ENCODE measurements at places on chromosomes 6 and 20.

DNA sequence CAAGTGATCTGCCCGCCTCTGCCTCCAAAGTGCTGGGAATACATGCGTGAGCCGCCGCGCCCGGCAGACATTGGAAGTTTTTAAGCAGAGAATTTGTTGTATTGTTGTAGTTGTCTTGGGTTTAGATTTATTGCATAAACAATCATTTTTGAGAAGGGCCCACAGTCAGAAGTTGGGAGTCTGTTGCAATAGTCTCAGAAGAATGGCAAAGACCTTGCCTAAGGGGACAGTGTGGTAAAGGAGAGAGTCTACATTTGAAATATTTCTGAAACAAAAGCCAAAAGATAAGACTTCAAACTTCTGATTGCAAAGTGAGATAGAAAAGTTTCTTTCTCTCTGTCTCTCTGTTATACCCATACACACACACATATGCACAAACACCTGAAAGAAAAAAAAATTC, 22.5 kb downstream of the HFE start:
- no peak for DNase-seq

DNA sequence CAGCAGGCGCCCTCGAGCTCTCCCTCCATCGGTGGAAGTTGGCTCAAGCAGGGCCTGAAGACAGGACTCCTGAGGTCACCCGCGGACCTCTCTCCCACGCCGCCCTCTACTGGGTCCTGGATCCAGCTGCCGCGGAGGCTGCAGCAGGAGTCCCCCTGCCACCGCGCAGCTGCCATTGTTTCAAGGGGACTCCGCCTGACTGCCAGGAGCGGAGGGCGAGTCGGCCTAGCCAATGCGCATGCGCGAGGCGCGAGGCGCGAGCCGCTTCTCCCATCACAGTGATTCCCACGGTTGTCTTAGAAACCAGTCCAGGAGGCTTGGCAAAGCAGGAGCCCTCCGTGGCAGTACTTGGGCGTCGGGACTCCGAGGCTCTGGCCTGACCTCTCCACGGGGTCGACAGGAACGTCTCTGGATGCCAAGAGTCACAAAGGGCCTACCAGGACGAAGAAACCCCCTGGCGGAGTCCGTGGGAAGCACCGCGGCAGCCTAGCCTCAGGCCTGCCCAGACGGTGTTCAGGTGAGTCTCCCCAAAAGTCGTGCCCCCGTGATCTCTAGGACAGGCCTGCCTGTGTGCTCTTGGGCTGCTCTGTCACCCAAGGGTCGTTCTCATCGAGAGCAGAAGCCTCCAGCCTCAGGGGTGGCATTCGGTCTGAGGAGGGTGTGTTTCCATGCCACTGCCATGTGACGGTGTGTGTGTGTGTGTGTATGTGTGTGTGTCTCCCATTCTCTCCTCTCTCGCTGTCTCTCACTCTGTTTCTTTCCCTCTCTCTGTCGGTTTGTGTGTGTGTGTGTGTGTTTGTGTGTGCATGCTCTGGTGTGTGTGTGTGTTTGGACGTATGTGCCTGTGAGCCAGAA, 290.6 kb upstream of the ZNF337 start:
- peak; percentile 27 for DNase-seq

GRCh38 chr6:116118608-116119007, 7.3 kb downstream of the COL10A1 start:
- DNase-seq: no peak

GRCh38 chr6:158272324-158272723, 39.9 kb upstream of the TULP4 start:
- no peak for DNase-seq

DNA sequence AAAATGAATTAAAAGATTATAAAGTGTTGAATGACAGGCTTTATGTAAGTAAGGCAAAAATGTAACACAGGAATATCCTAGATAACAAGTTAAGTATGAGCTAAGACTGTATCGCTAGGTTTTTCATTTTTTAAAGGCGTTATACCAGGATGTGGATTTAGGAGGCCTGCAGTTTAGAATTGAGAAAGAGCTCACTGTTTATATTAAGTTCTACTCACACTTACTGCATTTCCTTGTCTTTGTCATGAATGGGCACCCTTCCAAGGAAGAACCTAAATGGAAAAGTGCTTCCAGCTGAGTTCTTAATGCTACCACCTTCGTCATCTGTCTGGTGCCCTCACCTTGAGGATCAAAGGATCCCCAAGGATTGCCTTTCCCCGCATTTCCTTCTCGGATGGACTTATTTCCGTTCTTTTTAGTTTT, 148.7 kb downstream of the SOX4 start:
- DNase-seq: no peak

GRCh38 chr6:169692516-169692915, 9.3 kb downstream of the WDR27 start:
- DNase-seq: no peak

DNA sequence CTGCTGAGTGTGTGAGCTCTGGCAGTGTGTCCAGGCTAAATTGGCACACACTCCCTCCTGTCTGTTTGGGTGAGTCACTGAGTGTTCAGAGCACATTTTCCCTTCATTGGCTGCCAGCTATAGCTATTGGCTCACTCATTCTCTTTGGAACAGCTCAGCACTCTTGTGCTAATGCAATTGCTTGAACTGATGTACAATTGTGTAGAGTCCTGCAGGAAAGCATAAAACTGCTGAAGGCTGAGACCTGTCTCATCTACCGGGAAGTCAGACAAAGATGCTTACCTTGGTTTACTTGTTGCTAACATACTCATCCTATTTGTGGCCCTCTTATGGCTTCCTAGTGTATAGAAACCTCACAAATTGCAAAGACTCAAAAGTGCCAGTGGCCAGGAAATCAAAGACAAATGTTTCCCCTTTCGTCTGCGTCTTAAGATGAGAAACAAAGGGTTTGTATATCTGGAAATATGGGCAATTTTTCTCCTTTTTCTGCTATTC, 351.0 kb downstream of the BCKDHB start:
- DNase-seq: no peak

GRCh38 chr6:112233847-112234246, 20.5 kb downstream of the LAMA4 start:
- no peak for DNase-seq

GRCh38 chr6:107735906-107736635, 88.0 kb downstream of the SCML4 start:
- DNase-seq: no peak

GRCh38 chr6:127458222-127458621, 967 bp downstream of the KIAA0408 start:
- DNase-seq: no peak

DNA sequence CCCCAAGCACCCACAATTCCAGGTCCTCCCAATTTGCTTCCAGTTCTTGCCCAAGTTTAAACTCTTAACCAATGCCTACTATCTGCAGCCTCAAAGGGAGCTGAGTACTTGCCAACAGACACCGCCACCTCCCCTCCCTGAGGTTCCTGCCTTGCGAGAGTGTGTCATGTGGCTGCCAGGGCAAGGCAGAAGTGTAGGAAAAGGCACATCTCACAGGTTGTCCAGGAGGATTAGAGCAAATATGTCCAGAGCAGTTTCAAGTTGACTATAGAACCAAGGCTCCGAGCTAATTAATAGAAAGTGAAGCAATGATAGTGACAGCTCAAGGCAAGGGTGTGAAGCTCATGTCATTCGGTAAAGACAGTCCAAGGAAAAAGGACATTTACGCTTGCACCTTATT, 127.8 kb downstream of the ATXN1 start:
- no peak for DNase-seq

DNA sequence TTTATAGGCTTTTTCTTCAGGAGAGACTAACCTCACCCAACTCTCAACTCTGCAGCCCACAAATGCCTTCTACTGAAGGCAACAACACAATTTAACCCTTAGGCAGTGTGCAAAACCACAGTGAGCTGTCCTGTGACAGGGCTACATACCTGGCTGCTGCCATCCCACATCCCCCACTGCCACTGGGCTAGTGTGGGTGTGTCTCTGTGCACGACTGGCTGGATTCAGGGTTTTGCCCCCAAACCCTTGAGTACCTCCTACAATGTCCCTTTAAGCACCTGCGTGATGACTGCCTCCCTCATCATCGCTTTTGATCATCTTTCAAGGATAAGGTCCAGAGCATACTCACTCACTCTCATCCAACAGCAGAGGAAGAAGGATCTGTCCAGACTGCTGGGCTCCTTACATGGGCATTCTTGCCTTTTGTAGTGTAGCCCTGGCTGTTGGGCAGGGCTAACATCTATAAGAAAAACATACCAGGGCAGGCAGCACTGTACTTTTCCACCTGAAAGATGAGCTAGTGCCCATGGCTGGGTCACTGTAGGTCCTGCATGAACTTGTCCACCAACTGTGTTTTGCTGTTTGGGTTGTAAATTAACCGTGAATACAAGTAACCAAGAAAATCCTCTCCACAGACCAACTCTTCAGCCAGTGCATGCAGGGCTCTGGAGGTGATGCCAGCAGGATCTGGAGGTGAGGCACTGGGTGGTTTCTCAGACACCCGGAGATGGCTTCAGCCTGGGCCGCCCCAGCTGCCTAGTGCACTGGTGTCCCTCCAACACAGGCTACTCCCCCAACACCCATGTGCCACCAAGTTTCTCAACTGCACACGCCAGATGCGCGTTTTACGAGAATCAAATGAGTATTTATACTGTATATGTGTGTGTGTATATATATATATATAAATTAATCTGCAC, 45.2 kb downstream of the PLCG1 start:
- no peak for DNase-seq

DNA sequence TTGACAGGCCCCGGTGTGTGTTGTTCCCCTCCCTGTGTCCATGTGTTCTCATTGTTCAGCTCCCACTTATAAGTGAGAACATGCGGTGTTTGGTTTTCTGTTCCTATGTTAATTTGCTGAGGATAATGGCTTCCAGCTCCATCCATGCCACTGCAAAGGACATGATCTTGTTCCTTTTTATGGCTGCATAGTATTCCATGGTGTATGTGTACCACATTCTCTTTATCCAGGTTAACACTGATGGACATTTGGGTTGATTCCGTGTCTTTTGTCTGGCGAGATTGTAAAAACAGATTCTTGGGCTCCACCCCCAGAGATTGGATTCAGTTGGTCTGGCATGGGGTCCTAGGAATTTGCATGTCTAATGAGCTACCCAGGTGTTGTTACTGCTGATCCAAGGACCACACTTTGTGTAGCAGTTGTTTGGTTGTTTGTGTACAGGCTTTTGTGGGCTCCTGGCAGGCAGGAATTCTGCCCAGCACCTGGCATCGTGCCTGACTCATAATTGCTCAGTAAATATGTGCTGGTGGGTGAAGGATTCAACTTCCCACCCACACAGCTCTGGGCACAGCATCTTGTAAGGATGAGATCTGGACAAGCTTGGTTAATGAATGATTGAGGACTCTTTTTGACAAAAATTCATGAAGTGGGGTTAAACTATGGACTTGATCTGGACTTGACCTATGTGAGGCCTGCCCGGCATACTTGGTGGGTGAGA, 5.2 kb downstream of the TOX2 start:
- DNase-seq: no peak

DNA sequence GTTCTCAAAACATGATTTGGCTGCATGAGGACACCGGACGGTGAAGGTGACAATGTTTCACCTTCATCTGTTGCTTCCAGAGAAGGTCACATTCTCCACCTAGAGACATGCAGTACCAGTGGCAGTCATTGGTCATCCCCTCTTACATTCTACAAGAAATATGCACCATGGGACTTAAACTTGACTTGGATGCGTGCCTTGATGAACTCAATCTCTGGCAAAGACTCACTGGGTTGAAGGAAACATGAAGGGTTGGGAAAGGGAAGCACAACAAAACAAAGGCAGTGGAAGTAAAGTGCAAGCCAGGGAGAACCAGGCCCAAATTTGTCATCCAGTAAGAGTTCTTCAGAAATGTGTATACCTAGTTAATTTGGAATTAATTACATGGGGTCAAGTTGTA, 39.4 kb upstream of the ARMH2 start:
- no peak for DNase-seq

DNA sequence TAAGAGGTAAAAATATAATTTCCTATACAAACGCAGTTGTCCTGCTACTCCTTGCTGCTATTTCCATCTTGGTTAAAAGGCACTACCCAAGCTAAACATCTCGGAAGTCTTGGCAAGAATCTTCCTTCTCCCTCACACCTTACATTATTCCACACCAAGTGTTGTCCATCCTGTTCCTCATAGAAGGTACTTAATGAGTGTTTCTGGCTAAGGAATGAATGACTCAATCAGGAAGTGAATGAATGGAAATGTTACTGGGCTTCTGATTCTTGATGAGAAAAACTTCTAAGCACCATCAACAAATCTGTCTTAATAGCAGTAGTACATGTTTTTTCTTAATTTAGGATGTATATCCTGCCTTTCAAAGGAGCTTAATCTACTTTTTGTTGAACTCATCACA, 40.6 kb upstream of the RSPO3 start:
- no peak for DNase-seq

DNA sequence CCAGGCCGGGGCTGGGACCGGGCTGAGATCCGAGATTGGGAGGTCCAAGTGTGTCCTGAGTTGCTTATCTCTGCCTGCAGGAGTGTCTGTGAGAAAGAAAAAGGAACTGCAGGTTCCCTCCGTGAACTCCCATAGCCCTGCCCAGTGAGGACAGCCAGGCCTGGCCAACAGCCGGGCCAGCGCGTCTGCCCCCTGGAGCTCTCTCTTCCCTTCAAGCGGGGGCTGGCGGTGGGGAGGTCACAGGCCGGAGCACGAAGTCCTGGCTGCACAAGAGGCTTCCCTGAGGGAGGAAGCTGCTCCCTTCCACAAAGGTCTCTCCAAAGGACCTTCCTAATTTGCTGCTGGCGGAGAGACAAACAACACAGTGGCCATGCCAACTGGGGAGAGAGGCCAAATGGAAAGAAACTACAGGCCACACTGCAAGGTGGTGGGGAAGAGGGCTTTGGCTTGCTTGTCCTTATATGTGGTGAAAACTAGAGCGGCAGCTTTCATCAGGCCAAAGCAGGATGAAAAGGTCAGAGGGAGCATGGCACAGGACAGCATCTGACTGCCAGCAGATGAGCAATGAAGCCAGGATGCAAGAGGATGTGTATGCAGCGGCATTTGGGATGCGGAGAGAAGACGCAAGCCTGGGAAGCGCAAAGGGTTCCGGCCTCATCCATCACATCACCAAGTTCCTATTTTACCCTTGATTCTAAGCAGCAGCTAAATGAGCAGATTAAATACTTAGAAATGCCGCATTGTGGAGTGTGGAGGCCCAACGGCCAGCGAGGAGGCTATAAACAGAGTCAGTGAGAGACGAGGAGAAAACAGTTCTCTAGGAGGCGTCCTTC, 260.0 kb downstream of the ERMARD start:
- no peak for DNase-seq
